ENCODE measurements at places on chromosomes 12 and 14.

- no peak for DNase-seq
These were observed 154.8 kb downstream of the PTCSC3 start for GRCh38 chr14:36021591-36022320.

DNA sequence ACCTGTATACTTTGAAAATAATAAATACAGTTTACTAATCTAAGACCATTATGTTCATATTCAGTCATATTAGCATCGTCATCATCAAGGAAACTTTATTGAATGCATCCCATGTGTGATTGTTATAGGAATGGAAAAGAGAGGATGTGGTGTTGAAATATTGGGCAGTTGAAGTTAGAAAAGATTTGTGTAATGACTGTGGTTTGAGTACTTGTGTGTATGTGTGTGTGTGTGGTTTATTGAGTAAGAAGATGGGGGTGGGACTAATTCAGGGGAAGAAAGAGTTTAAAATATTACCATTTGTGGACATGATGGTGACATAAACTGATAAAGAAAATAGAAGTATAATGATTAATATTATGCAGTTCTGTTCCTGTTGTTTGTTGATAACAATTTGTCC is 238.7 kb upstream of the SEL1L start:
- DNase-seq, result no peak

- no peak for DNase-seq
These were observed 17.7 kb upstream of the PELI2 start for GRCh38 chr14:56100556-56100955.

GRCh38 chr12:74415633-74416032 is 122.0 kb upstream of the ATXN7L3B start:
- peak; percentile 22 for DNase-seq

DNA sequence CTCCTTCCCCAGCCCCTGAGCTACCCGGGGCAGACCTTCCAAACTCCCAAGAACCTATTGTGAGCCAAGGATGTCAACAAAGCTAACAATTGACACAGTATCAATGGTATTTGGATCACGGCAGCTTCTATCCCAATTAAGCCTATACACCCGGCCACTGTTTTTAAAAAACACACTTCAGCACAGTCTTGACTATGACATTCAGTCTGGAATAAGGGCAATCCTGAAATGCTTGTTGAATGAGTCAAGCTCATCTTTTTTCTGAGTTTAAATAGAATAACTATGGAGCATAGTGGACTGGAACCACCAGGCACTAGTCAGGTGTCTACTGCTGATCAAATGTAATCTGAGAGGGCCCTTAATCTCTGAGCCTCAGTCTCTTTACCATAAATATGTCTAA is 5.7 kb downstream of the DENND5B start:
- DNase-seq, result no peak

- no peak for DNase-seq
These were observed 31.7 kb upstream of the DYNC1H1 start for GRCh38 chr14:101932673-101933072.

- no peak for DNase-seq
These were observed 883.7 kb downstream of the GALC start for GRCh38 chr14:87109271-87109670.

DNA sequence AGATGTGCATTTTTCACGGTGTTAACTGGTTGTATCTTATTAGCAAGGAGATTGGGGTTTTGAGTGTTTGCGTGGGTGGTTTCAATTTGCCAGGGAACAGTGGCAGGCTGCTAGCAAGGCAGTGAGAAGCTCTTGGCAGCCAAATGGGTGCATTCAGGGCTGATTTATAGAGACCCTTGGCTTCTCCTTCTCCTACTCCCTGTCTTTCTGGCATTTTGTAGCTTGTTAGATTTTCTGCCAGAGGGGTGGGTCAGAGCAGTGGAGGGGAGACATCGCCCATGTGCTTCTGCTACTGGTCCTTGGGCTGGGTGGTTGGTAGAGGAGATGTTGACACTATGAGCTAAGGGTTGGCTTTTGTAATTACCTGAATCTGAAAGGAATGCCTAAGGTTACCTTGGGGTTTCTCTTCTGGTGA is 9.6 kb downstream of the CALM1 start:
- no peak for DNase-seq

- no peak for DNase-seq
These were observed 53.2 kb upstream of the PKP2 start for GRCh38 chr12:32949815-32950214.

DNA sequence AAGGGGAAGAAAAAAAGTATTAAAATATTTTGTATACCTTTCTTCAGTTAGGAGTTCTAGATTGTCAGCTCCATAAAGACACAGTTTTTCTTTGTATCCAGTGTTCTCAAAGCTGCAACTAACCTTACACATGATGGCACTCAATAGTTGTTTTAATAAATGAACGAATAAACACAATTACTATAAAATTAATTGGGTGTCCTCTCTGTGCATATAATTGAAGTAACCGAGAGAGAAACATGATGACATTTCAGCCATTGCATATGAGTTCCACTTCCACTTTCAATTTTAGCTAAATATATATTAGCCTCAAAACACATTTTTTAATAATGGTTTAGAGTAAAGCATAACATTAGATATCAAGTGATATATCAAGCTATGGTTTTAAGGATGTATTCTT is 671.2 kb downstream of the LRFN5 start:
- no peak for DNase-seq

DNA sequence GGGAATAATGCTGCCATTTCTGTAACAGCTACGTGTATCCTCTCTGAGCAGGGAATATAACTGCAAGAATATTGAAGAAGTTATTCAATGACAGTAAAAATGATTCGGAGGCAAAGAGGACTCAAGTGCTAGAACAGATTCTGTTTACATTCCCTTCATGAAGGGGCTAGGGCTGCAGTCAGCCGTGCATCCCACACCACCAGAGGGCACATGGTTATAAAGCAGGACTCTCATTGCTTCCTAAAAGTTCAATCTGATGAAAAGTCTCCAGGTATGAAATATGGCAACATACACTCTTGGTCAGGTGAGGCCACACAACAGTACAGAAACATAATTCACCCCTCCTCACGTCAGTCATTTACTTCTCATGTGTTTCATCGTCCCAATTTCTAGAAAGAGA is 34.0 kb downstream of the TCHP start:
- DNase-seq, result no peak

GRCh38 chr12:111636209-111636945 is 37.3 kb upstream of the ATXN2 start:
- DNase-seq, result no peak

DNA sequence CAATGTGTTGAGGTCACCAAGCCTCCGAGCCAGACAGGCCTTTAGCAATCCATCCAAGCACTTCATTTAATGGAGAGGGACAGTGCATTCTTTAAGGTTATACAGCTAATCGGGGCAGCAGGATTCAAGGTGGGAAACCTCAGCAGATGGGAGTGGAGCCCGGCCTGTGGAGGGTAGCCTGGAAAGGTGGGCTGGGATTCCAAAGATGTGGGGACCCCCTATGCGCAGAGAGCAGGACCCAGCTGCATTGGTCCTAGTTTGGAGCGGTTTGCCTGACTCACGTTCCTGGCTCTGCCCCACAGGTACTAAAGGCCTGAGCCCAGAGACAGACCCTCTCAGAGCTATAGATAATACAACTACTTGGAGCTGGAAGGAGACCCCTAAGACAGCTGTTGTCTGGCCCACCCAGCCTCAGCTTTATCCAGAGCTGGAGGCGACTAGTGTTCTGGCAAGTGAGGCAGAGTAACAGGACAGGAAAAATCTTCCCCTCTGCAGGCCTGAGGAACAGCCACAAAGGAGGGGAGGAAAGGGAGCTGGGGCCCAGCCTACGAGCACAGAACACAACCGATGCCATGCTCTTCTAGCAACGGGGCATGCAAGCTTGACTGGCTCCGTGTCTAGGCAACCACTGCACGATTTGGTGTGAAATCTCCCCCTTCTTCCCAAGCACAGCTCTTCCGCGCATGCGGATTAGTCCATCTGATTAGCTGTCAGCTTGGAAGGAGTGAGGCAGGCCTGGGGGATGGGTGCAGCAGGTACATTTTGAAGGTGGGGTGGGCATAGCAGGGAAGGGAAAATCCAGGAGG is 1.1 kb upstream of the MYH7 start:
- DNase-seq, result no peak

DNA sequence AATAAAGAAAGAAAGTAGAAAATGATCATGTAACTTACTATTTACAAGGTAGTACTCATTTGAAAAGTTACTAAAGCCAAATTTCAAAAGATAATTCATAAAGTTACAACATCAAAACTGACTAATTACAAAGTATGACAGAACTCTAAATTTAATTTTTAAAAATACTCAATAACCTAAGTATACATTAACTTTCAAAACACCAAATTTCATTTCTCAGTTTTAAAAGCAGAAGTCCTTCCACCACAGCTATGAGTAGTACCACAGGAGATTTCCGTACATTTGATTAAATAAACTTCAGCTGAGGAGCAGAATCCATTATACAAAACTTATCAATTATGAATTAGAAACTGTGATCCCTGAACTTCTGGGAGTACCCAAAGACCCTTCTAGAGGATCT is 100.8 kb upstream of the BBS10 start:
- DNase-seq, result no peak

GRCh38 chr12:11830307-11830801 is 180.9 kb downstream of the ETV6 start:
- no peak for DNase-seq

DNA sequence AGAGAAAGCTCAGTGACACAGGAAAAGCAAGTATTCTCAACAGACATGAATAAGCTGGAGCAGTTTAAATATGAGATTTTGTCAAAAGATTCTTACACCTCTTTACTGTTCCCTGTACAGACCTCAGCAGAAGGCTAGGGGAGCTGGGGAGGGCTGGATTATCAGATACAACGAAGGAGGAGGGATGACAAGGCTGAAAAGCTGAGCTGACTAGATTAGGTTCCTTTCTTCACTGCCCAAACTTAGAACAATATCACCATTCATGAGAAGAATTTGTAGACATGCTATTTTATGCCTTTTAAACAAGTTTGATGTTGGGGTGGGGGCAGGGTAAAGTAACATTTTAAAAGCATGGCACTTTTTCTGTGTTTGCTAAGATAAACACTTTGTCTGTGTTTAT is 611.1 kb downstream of the AACS start:
- DNase-seq, result no peak

DNA sequence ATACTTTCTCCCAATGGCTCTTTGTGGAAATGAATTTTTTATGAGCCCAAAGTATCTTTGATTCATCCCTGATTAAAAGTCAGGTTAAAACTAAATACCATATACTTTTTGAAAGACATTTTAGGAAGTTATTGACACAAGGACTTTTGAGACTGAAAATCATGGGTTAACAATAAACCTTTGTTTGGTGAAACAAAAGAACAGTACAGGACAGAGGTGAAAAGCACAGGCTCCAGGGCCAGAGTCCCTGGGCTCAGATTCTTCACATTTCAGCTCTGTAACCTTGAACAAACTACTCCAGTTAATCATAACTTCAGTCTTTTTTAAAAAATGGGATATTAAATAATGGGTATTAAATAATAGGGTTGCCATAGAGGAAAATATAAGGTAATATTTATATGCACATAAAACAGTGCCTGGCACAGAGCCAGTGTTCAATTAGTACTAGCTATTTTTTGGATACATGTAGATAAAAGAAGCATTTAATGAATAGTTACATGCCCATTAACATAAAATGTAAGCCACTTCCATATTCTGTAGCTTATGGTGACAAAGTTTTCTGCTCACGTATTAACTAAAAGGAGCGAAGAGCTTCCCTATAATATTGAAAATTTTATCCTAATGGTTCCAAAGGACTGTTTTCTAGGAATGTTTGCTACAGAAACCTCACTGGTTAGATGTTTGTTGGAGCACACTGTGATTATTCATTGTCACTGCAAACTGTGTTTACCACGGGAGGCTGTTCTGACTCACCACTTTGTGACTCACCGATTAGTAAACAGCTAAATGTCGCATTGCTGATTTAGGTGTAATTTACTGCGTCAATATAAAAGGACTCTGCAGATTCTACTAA is 255.4 kb downstream of the DAD1 start:
- DNase-seq, result no peak

- no peak for DNase-seq
These were observed 6.1 kb upstream of the TCL1B start for GRCh38 chr14:95679998-95680735.

GRCh38 chr14:99612738-99613330 is 8.8 kb upstream of the CCDC85C start:
- no peak for DNase-seq

DNA sequence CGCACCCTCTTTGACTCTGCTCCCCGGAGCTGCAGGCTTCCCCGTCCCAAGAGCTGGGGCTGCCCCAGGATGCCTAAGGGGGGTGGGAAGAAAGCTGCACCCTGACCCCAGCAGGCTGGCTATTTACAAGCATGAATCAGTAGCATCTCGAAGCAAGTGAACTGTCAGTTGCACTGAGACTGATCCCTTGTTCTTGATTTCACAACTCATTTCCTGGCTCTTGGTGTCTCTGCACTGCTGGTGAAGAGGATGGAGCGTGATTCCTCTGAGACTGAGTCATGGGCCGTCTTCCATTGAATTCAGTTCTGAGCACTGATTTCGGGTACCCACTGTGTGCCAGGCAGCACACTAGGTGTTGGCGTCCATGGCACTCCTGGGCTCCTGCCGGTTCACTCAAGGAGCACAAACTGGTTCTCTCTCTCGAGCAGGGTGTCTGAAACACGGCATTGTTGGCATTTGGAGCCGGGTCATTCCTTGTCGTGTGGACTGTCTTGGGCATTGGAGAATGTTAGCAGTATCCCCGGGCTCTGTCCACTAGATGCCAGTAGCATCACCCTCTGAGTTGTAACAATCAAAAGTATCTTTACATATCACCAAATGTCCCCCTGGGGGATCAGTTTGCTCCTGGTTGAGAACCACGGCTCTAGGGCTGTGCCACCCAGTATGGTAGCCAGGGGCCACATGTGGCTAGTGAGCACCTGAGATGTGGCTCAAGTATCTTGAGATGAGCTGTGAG is 86.9 kb downstream of the RIN3 start:
- DNase-seq, result no peak

- no peak for DNase-seq
These were observed 84.3 kb upstream of the TTC7B start for GRCh38 chr14:90900476-90901083.

- peak; percentile 18 for DNase-seq
These were observed 725 bp downstream of the CHPT1 start for GRCh38 chr12:101697930-101698799.

- no peak for DNase-seq
These were observed 155.5 kb downstream of the KIF21A start for GRCh38 chr12:39287409-39287808.

GRCh38 chr12:11687528-11687927 is 38.1 kb downstream of the ETV6 start:
- DNase-seq, result no peak

DNA sequence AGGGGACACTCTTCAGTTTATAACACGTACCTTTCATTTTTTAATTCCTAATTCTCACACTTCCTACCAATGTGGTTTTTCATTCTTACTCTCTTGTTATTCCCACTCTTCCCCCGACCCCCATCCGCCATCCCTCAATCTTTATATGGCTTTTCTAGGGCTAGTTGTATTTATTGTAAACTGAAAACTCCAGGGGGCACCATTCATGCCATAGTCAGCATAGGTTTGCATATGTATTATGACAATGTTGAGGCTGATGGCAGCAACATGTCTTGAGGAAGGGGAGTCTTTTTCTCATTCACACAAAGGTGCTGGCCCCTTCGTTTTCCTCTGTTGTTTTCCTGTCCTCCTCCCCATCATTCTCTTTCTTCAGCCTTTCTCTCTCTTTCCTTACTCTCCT is 27.7 kb upstream of the LTA4H start:
- DNase-seq, result no peak

GRCh38 chr14:72680853-72681640 is 212.9 kb downstream of the DPF3 start:
- no peak for DNase-seq

Data from HEK293T (cell line).